ENCODE measurements at places on chromosomes 12 and 14.

DNA sequence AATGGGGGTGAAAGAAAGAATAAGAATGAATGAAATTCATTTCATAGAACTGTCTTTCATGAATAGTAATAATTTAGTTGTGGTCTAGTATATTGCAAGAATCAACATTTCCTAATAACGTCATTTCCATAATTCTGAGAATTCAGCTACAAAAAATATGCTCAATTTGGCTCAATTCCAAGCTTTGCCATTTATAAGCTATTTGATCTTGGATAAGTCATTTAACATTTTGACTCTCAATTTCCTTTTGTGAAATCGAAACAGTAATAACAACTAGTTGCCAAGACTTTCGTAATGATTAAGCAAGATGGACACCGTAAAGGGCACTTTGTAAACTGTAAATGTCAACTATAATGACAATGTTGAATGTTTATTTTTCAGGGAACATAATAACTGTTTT, 18.1 kb downstream of the NOS1 start:
- no peak for DNase-seq

- DNase-seq: no peak
Measured at GRCh38 chr14:74429991-74430390, 4.0 kb upstream of the SYNDIG1L start.

- no peak for DNase-seq
Measured at GRCh38 chr14:79557309-79557708, 654.0 kb downstream of the DIO2 start.

DNA sequence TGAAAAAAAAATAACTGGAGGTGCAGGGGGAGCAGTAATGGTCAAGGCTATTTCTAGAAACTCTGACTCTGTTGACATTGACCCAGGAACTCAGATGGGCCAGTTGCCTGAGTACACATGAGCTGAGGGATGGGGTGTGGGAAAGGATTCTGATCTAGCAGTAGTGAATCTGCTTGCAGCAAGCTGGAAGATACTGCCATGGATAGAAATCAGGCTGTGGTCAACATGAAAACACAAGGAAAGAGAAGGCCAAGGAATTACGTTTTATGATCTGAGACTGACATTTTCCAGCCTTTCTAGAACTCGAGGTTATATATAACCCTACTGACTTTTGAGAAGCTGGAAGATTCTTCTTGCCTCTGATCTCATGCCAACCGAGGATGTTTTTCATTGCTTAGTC, 90.0 kb downstream of the ANO6 start:
- DNase-seq: no peak

- no peak for DNase-seq
Measured at GRCh38 chr12:132132609-132133430, 11.3 kb downstream of the DDX51 start.

GRCh38 chr14:91980157-91980556, 32.7 kb upstream of the FBLN5 start:
- DNase-seq: peak; percentile 91

GRCh38 chr12:76755829-76756379, 8.0 kb upstream of the ZDHHC17 start:
- DNase-seq: no peak
